ENCODE measurements at places on chromosomes 5 and 9.

DNA sequence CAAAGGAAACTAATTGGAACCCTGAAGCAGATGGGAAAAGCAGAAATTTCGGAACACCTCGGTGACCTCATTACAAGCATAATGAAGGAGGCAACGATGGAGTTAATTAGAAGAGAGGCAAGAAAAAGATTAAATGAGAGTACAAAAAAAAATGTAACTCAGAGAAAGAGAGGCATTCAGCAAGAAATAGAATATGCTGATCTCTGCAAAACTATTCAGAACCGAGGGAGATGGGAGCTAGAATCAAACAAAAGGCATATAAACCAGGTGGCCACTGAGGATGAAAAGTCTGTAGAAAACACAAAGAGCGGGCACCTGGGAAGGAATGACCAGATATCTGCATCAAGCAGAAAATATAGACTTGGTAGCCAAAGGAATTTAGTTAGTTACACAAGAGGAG lies 118.9 kb downstream of the CETN3 start:
- DNase-seq: no peak

DNA sequence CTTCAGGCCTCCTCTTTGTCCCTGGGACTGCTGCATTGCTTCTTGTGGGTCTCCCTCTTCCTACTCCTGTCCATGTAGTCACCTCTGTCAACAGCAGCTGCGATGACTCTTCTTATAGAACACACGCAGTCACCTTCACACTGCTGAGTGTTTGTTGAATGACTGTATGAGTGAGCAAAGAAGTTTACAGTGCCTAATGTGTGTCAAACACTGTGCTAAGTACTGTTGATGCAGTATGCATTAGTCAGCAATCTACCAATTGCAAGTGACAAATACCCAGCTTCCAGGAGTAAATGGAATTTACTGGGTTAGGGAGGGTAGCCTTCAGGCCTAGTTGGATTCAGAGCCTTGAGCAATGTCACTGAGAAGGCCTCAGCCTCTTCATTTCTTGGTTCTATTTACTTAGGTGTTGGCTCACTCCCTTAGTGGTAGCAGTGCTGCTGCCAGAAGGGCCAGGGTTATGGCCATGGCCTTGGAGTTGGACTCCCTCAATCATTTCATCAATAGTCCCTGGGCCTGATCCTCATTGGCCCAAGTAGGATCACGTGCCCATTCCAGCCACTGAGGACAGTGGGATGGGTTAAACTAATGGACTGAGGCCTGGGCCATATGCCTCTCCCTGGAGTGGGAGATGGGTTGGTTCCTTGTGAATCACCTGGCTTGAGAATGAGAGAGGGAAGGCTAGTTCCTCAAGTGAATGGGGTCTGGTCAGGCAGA lies 93.5 kb downstream of the RGS3 start:
- DNase-seq: no peak

- DNase-seq: no peak
Measured at GRCh38 chr5:177097016-177097985, 10.6 kb downstream of the FGFR4 start.

- DNase-seq: no peak
Measured at GRCh38 chr9:115090486-115090885, 27.5 kb downstream of the TNC start.

GRCh38 chr5:89313804-89314588 lies 431.0 kb upstream of the MEF2C start:
- DNase-seq: peak; percentile 46

DNA sequence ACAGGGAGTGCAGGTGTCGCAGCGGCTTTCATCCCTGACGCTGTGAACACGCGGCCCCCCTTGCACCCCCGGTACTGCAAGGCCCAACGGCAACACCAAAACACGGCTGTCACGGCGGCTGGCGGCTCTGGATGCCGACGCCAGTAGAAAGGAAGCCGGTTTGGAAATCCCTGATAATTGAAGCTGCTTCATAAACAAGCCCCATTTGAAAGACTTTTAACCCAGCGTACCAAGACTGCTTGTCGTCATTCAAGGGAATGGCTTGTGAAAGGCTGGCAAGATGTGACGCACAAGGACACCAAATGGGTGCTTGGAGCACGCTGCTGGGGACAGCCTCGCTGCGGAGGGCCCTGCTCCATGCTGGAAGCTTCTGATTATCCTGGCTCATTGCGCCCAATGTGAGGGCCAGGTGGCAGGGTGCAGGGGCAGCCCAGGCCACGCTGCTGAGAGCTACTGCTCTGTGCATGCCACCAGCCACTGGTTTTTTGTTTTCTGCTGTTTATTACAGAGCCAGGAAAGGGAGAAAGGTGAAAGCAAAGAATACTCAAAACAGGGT lies 63.1 kb downstream of the GTF3C4 start:
- DNase-seq: no peak

Data from SHP77 treated with DMSO at 0.1 percent for 48 hours (cell line).